ENCODE measurements at places on chromosomes 13 and 19.

GRCh38 chr13:35930665-35931631 lies 200.2 kb downstream of the DCLK1 start:
- no peak for DNase-seq

- no peak for DNase-seq
These were observed 43.3 kb upstream of the C13orf46 start for GRCh38 chr13:114017028-114017630.

- peak; percentile 88 for DNase-seq
These were observed at the start of gene PTPRS for GRCh38 chr19:5340637-5341447. TSS of gene PTPRS (minus strand) at chr19:5340812. CDS start at chr19:5286140, 54,672 bp downstream.

DNA sequence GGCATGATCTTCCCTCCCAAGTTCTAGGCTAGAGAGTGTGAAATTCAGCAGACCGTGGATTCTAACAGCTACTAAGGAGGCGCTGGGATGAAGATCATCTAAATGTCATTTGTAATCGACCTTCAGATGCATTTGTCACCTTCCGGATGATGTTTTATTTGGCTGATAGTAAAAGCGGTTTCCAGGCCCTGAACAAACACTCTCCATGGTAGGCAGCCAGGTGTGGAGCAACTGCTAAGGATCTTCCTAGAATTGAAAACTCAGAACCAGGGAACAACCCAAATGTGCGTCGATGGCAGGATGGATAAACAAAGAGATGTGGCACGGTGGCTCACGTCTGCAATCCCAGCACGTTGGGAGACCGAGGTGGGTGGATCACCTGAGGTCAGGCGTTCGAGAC lies 107.2 kb upstream of the CACNA1A start:
- DNase-seq: no peak

DNA sequence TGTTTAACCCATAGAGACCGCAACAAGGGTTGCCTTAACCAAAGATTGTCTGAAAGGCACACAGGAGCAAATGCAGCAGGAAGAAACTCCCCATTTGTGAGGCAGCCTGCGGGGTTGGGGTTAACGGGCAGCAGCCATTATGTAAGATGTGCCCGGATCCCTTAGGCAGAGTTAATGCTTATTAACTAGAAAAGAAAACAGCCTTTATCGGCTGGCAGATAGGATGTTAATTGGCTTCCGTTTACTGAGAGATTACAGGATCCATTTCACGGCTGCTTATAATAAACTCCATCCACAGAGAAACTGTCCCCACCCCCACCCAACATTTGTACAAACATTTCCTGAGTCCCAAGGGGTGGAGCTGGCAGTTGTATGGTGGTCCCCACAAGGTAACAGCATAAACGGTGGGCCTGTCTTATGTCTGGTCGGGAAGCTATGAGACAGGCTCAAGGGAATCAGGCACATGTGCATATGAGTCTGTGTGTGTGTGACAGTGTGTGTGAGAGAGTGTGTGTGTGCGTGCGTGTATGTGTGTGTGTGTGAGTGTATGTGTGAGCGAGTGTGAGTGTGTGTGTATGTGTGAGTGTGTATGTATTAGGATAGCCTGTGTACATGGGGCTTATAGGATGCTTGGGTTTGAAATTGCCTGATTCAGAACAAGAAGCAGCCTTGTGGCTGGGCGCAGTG lies 10.5 kb downstream of the SLC25A42 start:
- no peak for DNase-seq

DNA sequence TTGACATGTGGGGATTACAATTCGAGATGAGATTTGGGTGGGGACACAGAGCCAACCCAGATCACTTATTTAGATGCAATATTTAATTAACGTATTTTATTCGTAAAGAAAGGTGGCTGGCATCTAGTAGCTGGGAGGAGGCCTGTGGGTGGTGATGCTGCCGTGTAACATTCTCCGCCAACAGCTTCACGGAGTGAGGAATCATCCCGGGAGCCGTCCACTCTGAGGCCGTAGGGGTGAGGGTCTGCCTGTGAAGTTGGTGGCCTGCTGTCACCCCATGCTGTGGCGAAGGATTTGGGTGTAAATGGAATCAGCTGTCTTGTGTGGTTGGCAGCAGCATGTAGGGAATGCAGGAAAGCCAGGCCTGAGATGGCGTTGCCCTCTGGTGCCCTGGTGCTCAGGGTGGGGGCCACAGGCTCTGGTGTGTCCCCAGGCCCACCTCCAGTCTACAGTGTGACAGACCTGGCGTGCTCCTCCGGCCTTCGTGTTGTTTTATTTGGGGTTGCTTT lies 3.3 kb upstream of the TEX29 start:
- DNase-seq: no peak

DNA sequence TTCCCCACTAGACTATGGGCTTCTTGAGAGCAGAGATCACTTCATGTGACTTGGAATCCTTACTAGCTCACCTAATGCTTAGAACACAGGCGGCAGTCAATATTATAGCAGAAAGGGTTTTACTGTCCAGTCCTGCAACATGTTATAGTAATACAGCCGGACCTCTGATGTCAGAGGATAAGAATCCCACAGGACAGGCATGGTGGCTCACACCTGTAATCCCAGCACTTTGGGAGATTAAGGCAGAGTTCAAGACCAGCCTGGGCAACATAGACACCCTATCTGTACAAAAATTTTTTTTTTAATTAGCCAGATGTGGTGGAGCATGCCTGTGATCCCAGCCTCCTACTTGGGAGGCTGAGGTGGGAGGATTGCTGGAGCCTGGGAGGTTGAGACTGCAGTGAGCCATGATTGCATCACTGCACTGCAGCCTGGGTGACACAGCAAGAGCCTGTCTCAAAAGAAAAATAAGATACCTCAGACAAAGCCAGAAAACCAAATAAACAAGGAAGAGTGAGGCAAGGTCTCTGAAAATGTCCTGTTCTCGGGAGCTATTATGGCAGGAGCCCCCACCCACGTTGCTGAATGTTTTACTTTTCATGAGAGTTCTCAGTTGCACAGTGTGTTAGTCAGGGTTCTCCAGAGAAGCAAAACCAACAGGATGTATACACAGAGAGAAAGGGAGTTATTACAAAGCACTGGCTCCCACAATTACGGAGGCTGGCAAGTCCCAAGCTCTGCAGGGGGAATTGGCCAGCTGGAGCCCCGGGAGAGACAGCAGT lies 100.8 kb downstream of the UBL3 start:
- DNase-seq: no peak
